Ovary (tissue), 10 donors: ENCODE measurements at places on chromosomes 11 and 22. TPM values are rescaled to one million over a fixed set of nuclear protein-coding genes. Genes with fewer than 3 reads are reported as not detected.

DNA sequence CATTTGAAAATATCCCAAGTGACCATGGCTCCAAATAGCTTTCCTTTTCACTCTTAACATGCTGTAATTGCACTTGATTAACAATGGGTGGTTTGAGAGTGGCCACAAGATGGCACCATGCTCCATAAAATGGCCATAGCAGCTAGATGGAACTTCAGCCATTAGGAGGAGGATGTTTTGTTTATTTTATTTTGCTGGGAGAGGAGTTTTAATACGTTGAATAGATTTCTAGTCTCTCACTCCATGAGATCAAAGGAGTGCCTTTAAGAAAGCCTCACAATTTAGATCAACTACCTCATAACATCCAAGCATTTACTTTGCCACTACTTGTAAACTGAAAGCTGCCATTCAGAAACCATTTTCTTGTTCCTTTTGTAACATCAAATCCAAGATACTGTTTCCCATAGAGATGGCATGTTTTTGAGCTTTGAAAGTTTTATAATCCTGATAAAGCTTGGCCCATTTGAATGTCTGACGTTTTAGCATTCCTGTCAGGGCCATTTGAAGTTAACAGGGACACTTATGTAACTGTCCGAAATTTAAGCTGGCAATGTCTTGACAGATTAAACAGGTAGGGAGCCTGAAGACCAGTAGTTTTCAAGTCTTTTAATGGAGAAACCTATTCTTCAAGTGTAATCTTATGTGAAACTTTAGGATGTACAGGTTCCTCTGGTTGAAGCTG, 4.7 kb downstream of the FEN1 start:
- no peaks in the 10 kb centered on the region for H3K27me3 ChIP-seq
- peak; percentile 77 for DNase-seq
- no peak overlapping the region for H3K27ac ChIP-seq
- no peak overlapping the region for H3K4me3 ChIP-seq
- H3K36me3 ChIP-seq: no peaks in the 10 kb centered on the region
- peaks cover 2% of the 10 kb centered on the region for H3K4me1 ChIP-seq

GRCh38 chr11:78740199-78741071, 165.8 kb upstream of the NARS2 start:
- no peaks in the 10 kb centered on the region for H3K36me3 ChIP-seq
- H3K27ac ChIP-seq: no peak overlapping the region
- H3K27me3 ChIP-seq: no peaks in the 10 kb centered on the region
- no peak overlapping the region for H3K4me3 ChIP-seq
- H3K4me1 ChIP-seq: no peaks in the 10 kb centered on the region
- no peak for DNase-seq

GRCh38 chr22:40997520-40997919, 46.3 kb downstream of the RBX1 start:
- H3K27ac ChIP-seq: no peak overlapping the region
- H3K36me3 ChIP-seq: no peaks in the 10 kb centered on the region
- no peak overlapping the region for H3K4me3 ChIP-seq
- no peaks in the 10 kb centered on the region for H3K27me3 ChIP-seq
- no peak for DNase-seq

GRCh38 chr11:120784566-120785251, 239.2 kb upstream of the TBCEL start:
- no peaks in the 10 kb centered on the region for H3K27me3 ChIP-seq
- no peak for DNase-seq
- H3K4me3 ChIP-seq: no peak overlapping the region
- H3K27ac ChIP-seq: no peak overlapping the region
- no peaks in the 10 kb centered on the region for H3K4me1 ChIP-seq

GRCh38 chr11:15158351-15159015, 43.8 kb downstream of the INSC start:
- no peaks in the 10 kb centered on the region for H3K4me1 ChIP-seq
- H3K36me3 ChIP-seq: no peaks in the 10 kb centered on the region
- no peak for DNase-seq
- H3K27ac ChIP-seq: no peak overlapping the region
- H3K4me3 ChIP-seq: no peak overlapping the region

DNA sequence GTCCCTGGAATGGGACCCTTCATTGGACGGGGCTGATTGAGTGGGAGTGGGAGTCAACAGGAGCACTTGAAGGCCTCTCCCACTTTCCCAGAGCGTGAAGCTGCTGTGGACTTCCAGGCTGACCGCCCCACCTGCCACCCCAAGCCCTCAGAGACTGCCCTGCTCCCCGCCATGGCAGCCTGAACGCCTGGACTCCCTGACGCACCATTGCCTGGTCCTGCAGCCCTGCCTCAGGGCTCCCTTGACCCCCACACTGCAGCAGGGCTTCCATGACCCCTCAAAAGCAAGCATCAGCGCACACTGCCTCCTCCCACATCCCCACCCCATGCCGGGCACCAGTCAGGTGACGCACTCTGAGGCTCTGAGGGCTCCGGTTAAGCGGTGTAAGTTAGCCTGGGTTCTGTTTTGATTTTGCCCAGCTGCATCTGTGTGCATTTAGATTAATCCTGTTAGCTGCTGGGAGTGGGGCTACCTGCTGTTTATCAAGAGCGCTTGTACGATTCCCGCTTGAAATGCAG, 39.4 kb downstream of the TRIM29 start:
- no peak overlapping the region for H3K4me3 ChIP-seq
- H3K4me1 ChIP-seq: no peaks in the 10 kb centered on the region
- no peak for DNase-seq

GRCh38 chr11:3157381-3158130, 7.6 kb downstream of the OSBPL5 start:
- H3K4me3 ChIP-seq: no peak overlapping the region
- H3K4me1 ChIP-seq: peaks cover 25% of the 10 kb centered on the region
- no peak overlapping the region for H3K27ac ChIP-seq
- DNase-seq: no peak
- H3K36me3 ChIP-seq: no peaks in the 10 kb centered on the region

- no peak for DNase-seq
- H3K27ac ChIP-seq: no peak overlapping the region
- H3K4me1 ChIP-seq: no peaks in the 10 kb centered on the region
- no peaks in the 10 kb centered on the region for H3K36me3 ChIP-seq
Observed at GRCh38 chr11:119976805-119977560, 160.9 kb downstream of the TRIM29 start.

DNA sequence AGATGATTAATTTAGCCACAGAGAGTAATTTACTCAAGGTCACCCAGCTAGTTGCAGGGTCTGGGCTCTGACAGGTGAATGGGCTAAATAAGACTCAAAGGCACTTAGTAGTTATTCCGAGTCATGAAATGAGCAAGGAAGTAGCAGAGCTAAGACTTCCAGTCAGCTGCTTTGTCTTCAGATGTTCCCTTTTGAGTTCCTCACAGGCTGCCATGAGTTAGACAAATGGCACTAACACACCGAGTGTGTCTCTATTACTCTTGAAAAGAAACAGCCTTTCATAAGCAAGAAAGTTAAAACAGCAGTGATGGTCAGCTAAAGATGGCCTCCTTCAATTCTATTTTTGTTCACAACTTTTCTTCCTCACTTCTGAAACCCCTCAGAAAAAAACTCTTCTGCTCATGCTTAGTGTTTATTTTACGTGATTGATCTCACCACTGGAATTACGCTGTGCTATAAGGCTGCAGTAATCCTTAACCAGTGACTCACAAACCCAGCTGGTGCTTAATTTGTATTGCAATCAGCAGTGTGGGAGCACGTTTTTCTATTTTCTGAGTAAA, 389.1 kb downstream of the AASDHPPT start:
- no peak overlapping the region for H3K27ac ChIP-seq
- no peak for DNase-seq
- H3K27me3 ChIP-seq: no peaks in the 10 kb centered on the region
- no peaks in the 10 kb centered on the region for H3K36me3 ChIP-seq
- peaks cover 11% of the 10 kb centered on the region for H3K4me1 ChIP-seq

DNA sequence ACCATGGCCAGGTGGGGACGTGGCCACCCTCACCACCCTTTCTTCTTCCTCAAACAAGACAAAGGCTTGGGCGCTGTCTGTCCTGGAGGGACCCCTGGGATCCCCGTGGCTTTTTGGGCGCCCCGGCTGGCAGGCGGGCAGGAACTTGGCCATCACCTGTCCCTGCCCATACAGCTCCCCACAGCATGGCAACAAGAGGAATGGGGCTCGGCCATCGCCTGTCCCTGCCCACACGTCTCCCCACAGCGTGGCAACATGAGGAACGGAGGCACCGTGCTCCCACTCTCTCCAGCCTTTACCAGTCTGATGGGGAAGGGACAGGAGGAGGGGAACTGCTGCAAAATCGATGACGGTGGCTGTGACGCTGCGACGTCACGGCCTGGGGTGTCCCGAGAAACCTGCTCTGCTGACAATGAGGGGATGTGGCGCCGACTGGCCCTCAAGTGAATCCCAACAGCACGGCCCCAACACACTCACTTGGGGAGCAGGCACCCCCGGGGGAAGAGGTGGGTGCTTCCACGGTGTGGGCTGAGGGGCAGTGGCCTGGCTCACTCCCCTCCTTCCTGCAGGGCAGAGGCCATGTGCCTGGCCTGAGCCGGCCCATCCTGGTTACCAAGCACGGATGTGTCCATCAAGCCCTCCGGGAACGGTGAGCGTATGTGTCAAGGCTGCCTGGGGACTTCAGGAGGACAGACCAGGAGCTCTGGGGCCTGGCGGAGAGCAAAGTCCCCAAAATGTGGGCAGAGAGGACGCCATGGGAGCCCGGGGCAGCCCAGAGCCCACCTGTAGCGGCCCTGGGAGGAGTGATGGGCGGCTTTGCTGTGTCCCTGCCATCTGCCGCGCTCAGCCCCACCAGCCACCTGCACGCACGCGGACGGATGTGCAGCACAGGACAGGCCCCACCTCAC, 30.4 kb downstream of the TOLLIP start:
- H3K4me1 ChIP-seq: no peaks in the 10 kb centered on the region
- H3K4me3 ChIP-seq: no peak overlapping the region
- no peak for DNase-seq

- H3K27ac ChIP-seq: no peak overlapping the region
- no peaks in the 10 kb centered on the region for H3K4me1 ChIP-seq
- H3K4me3 ChIP-seq: no peak overlapping the region
Observed at GRCh38 chr22:49373801-49374226, 453.9 kb downstream of the BRD1 start.

- no peak overlapping the region for H3K27ac ChIP-seq
- H3K4me1 ChIP-seq: no peaks in the 10 kb centered on the region
- no peak overlapping the region for H3K4me3 ChIP-seq
- DNase-seq: no peak
Observed at GRCh38 chr11:62370743-62371440, 33.6 kb downstream of the ASRGL1 start.

DNA sequence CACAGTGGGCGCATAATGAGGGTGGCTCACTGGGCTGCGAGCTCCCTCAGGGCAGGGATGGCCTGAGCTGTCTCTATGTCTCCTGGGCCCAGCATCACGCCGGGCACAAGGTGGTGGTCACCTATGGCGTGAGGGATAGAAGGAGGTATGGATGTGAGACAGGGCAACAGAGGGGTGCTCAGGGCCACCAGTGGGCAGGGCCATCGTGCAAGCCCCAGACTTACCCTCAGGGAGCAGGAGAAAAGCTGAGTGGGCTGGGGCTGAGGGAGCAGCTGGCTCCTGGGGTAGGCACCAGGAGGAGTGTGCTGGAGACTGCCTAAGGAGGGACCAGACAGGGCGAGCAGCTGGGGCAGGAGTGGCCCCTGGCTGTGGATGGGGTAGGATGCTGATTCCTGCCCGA, 34.3 kb upstream of the KLHL35 start:
- no peak overlapping the region for H3K4me3 ChIP-seq
- H3K36me3 ChIP-seq: no peaks in the 10 kb centered on the region
- no peak overlapping the region for H3K27ac ChIP-seq

- no peak overlapping the region for H3K4me3 ChIP-seq
- H3K27me3 ChIP-seq: no peaks in the 10 kb centered on the region
- no peak for DNase-seq
- H3K36me3 ChIP-seq: no peaks in the 10 kb centered on the region
- no peak overlapping the region for H3K27ac ChIP-seq
- peaks cover 4% of the 10 kb centered on the region for H3K4me1 ChIP-seq
Observed at GRCh38 chr11:108468478-108468864, 1.1 kb upstream of the C11orf65 start.

- H3K27ac ChIP-seq: no peak overlapping the region
- H3K4me3 ChIP-seq: no peak overlapping the region
- H3K27me3 ChIP-seq: no peaks in the 10 kb centered on the region
- H3K36me3 ChIP-seq: no peaks in the 10 kb centered on the region
- peak; percentile 24 for DNase-seq
- no peaks in the 10 kb centered on the region for H3K4me1 ChIP-seq
Observed at GRCh38 chr11:112555491-112556364, 295.1 kb upstream of the PLET1 start.

DNA sequence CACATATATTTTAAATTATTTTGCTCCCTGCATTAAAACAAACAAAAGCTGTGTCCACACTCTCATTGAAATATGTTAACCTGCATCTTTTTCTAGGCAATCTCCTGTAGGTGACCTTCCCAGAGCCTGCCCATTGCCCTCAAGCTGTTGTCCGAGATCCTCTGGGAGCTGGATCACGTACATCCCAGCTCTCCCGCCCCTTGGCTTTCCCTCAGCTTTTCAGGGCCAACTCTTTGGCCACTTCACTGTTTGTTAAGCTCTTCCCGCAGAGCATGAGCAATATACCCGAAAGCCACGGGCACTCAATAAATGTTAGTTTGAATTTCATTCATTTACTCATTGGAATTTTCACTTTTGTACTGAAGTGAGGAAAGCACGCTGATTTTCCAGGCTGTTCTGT, 32.2 kb downstream of the ELMOD1 start:
- H3K4me1 ChIP-seq: no peaks in the 10 kb centered on the region
- no peak overlapping the region for H3K27ac ChIP-seq
- no peaks in the 10 kb centered on the region for H3K36me3 ChIP-seq
- H3K27me3 ChIP-seq: no peaks in the 10 kb centered on the region
- no peak for DNase-seq

DNA sequence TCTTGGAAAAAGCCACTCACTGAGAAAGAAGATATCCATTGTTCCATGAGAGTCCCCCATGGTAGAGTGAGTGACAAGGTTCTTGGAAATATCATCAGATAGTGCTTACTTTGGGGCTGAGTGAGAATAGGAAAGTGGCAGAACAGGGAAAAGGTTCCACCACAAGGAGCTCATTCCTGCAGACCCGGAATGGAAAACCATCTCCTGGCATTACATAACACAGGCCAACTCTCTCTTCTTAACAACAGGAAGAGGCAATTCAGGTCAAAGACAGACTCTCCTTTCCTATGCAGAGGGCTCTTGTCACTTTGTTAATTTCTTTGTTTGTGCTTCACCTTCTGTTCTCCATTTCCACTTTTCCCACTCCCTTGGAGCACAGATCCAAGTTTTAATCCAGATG, 259.7 kb downstream of the KIRREL3 start:
- no peaks in the 10 kb centered on the region for H3K36me3 ChIP-seq
- H3K27me3 ChIP-seq: no peaks in the 10 kb centered on the region
- H3K27ac ChIP-seq: no peak overlapping the region
- no peaks in the 10 kb centered on the region for H3K4me1 ChIP-seq

Gene KCTD14
- 1.7 TPM for total RNA-seq

Gene USH1C
- 0.80 TPM for total RNA-seq

Gene XKR3
- not detected for total RNA-seq

Gene P2RY2
- total RNA-seq: 1.6 TPM

Gene SCUBE1
- total RNA-seq: 5.5 TPM

Gene PHF21B
- 10.7 TPM for total RNA-seq

Gene HEPN1
- total RNA-seq: not detected

Gene SLC5A4
- total RNA-seq: not detected

Gene RFPL3
- total RNA-seq: not detected

Gene OR52H1
- total RNA-seq: 0.43 TPM

Gene FGF3
- total RNA-seq: not detected

Gene TMEM135
- 20.6 TPM for total RNA-seq

Gene KDM4D
- total RNA-seq: 0.83 TPM

Gene CENPM
- total RNA-seq: 0.25 TPM
